CD4-positive, alpha-beta T cell treated with Interleukin-21 for 1 hour (primary cell): ENCODE measurements at places on chromosomes 13 and 19.

GRCh38 chr19:50036908-50037307 is 11.1 kb downstream of the ZNF473 start:
- no peak for DNase-seq

DNA sequence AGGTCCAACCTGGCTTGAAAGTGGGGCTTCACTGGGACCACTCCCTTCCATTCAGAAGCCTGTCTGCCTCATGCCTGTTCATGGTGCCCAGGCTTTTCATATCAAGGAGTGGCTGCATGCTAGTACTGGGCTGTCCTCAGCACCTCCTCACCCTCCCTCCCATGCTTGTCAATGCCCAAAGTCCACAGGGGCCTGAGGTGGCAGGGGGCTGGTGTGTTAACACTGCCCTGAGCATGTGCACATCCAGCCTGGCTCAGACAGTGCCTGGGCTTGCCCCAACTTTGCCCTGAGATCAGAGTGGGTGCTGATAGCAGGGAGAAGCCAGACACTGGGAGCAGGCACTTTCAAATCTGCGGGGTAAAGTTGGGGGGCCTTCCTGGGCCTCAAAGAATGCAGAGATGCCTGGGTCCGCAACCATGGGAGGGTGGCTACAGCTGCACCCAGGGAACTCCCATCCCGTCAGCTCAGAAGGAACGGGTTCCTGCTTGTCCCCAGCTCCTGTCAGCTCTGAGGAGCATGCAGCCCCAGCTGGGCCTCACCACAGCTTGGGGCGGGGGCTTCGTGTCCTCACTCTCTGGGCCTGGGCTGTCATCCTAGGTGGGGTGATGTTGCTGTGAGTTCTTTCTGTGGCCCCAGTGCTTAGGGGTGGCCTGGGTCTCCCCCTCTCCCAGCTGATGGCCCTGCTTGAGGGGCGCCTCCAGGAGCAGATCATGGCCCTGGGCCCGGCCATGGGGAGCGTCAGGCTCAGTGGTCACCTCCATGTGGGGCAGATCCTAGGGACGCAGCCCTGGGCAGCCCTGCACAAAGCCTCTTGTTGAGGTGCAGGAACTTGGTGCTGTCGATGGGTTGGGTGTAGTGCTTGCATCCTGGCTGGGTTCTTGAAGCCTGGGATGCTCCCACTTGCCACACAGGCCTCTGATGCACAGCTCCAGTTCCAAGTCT is 830.6 kb upstream of the SLITRK5 start:
- DNase-seq: no peak

DNA sequence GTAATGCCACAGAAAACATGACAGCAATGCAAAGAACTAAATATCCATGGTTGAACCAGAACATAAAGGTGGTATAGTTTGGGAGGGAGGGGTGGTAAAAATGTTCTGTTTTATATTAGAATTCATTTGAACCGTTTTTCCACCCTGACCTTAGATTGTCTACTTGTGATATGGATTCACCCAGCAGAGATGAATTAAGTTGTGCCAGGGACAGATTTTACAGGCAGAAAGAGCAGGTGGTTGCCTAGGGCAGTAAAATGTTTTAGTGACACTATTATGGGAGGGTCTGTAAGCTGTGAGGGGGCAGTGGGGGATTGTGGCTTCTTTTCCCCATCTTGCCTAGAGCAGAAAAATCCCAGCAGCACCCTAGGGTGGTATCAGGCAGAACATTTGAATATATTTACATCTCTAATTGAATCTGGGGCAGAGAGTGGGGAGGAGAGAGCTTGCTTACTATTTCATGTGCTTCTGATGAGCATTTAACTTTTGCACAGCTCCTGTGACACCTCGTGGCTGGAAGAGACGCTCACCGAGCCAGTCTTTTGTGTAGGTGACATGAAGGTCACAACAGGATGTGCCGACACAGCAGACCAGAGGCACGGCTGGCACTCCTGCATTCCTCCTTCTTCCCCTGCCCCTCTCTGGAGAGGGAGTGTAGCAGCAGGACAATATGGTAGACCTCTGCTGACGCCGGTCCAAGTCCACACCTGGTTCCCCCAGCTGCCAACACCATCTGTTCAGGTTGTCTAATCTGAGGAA is 452.3 kb downstream of the IRS2 start:
- DNase-seq: no peak

GRCh38 chr19:14112809-14113385 is 4.7 kb downstream of the PRKACA start:
- DNase-seq: no peak

DNA sequence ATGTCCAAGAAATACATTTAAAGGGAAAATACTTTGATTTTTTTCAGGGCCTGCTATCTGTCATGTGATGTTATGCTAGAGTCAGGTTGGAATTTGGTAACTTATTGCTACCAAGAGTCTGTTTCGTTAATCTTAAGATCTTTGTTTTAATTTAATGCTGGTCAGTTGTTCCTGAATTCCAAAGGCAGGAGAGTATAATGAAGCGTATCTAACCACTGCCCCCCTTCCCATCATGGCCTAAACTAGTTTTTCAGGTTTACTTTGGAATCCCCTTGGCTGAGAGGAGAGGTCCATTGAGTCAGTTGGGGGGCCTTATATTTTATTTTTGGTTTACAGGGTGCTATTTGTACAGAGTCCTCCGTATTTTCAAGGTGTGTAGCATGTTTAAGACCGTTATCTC is 116.3 kb upstream of the SLC7A1 start:
- DNase-seq: no peak

DNA sequence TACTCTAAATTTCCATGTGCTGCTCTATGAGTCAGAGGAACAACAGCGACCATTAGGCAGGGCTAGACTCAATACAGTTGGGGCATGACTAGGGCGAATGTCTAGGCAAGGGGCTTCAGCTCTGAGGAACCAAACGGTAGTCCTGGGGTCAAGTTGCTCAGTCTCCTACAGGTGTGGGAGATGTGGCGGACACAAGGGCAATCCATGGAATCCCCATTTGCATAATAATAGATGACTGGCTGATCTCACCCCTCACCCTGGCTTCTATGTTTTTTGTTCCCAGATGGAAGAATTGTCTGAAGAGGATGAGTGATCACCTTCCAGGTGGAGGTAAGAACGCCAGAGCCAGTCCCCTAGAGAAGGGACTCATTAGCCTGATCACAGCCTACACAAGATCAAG is 1048.2 kb upstream of the MIR17HG start:
- DNase-seq: no peak

- DNase-seq: peak; percentile 71
Observed at GRCh38 chr13:60431108-60431700, 34.2 kb downstream of the TDRD3 start.

DNA sequence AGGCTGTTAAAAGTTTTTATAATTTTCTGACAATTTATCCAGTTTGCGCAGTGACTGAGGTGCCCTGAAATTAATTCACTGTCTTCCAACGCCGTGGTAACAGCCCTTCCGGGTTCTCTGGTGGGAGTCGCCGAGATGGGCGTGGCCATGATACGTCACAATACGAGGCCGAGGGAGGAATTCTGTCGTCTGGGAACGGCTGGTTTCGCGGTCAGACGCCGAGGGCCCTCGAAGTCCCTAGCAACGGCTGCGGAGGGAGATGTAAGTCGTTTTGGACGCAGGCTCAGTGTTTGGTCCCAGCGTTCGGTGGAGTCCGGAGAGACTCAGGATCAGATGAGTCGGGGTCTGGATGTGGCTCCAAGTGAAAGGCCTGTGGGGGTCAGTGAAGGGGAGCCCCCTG is 21.7 kb downstream of the ZNF613 start:
- DNase-seq: no peak

- peak; percentile 7 for DNase-seq
Observed at GRCh38 chr13:76667551-76667950, 218.7 kb downstream of the KCTD12 start.

GRCh38 chr13:51524829-51525566 is 59.3 kb upstream of the WDFY2 start:
- DNase-seq: no peak

DNA sequence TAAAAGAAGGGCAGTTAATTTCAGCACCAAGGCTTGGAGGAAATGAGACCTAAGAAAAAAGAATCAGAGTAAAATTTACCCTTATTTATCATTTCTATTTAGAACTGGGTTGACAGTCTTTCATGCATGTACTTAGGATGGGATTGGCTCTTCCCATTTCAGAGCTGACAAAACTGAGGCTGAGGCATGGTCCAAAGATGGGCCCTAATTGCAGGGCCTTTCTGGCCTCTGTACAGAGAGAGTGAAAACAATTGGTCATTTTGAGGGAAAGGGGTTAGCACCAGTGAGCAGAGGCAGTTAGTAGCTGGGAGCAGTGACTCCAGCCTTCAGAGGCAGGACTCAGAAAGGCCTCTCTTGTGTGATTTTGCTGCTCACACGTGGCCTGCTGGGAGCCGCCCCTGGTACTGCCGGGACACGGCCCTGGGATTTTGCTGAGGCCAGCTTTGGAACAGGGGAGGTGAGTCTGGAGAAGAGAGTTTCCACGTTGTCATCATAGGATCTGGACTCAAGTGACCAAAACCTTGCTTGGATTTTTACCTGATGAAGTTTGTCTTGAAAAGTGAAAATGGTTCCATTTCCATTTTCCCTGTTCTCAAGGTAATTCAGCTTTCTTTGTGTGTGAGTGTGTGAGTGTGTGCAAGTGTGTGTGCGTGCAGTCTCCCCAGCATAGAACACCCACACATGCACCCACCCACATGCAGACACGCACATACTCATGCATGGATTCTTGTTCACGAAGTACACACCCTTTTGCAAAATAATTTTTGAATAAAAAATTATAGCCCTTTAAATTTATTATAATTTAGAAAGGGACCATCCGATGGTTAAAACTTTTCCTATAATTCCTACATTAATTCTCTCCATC is at the start of gene ZNF536:
Gene ZNF536 (plus strand): TSS at position 425 of the 865 bp plus-strand sequence. CDS start 71,179 bp downstream, outside the sequence.
- no peak for DNase-seq

- DNase-seq: peak; percentile 93
Observed at GRCh38 chr19:39401549-39402345, 4.9 kb upstream of the ZFP36 start.

- DNase-seq: no peak
Observed at GRCh38 chr13:31199527-31199848, 287 bp upstream of the B3GLCT start.

GRCh38 chr13:43573361-43573740 is 213.4 kb downstream of the ENOX1 start:
- no peak for DNase-seq

GRCh38 chr19:15468675-15469512 is 4.5 kb upstream of the RASAL3 start:
- no peak for DNase-seq
